Caco-2 (cell line): ENCODE measurements at places on chromosomes 1 and 21. TPM values are rescaled to one million over a fixed set of nuclear protein-coding genes. Genes with fewer than 3 reads are reported as not detected.

INSRR gene
- not detected in 2 replicates for total RNA-seq

RBM11 gene
- total RNA-seq, result 0.61 and 0.74 TPM in 2 replicates

ALX3 gene
- not detected in 2 replicates for total RNA-seq

ABCG1 gene
- not detected in 2 replicates for total RNA-seq

RGS5 gene
- 8.4 and 12.7 TPM in 2 replicates for total RNA-seq

- H3K4me3 ChIP-seq, result no peak overlapping the region
- H3K27me3 ChIP-seq, result no peaks in the 10 kb centered on the region
- no peak overlapping the region for H3K27ac ChIP-seq
- no peaks in the 10 kb centered on the region for H3K36me3 ChIP-seq
Measured at GRCh38 chr21:33011462-33011861, 14.3 kb upstream of the OLIG2 start.

DNA sequence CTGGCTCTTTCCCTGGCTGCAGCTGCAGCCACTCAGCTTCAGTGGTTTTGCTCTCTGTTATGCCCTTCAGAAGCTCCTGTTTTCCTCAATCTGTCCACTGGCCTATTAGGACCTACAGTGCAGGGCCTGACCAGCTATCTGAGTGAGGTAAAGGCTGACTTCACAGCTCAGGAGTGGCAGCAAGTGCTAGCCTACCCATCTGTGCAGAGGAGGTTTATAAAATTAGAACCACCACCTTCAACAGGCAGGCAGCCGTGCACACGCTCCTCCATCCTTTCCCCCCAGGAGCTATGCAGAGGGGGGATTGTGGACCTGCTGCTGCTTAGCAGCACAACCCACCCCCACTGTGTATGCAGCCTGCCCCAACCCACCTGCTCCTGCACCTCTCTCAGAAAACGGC, 8.3 kb downstream of the ADAR start:
- H3K27ac ChIP-seq, result no peak overlapping the region
- DNase-seq, result no peak
- no peak overlapping the region for H3K4me3 ChIP-seq
- no peaks in the 10 kb centered on the region for H3K27me3 ChIP-seq
- H3K36me3 ChIP-seq, result peaks cover 4% of the 10 kb centered on the region

GRCh38 chr1:30829889-30830288, 72.3 kb upstream of the LAPTM5 start:
- DNase-seq, result no peak
- H3K27ac ChIP-seq, result no peak overlapping the region
- no peak overlapping the region for H3K4me3 ChIP-seq
- no peaks in the 10 kb centered on the region for H3K4me1 ChIP-seq
- H3K36me3 ChIP-seq, result no peaks in the 10 kb centered on the region
- no peaks in the 10 kb centered on the region; the same call in 1 of the 2 replicates for H3K27me3 ChIP-seq

DNA sequence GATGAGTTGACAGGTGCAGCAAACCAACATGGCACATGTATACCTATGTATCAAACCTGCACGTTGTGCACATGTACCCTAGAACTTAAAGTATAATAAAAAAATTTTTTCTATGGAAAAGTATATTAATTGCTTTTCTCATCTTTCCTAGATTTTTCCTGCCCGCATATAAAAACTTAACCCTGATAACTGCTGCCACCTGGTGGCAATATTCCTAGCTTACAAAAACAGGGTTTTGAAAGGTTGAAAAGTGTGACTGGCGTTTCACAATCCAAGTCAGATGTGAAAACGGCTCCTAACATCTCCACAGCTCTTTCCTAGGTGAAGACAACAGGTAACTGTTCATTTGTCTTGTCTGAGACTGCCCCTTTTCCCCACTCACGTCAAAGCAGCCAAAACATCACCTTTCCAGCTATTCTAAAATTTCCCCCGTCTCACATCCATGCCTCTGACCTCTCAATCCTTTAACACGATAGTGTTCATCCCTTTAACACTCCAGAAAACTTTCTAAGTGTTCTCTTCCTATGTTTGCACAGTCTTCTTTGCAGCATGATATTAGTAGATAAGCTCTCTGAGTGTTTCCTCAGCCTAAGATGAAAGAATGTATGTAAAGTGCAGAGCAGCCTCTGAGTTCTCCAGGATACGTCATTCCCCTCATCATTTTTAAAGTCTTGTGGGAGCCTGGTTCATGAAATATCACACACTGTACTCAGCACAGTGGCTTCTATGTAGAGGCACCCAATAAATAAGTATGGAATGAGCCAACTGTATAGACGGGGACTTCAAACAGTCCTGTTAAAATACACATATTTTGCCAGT, 27.5 kb downstream of the OVGP1 start:
- peaks cover 3% of the 10 kb centered on the region; the same call in 1 of the 2 replicates for H3K4me1 ChIP-seq
- no peaks in the 10 kb centered on the region for H3K27me3 ChIP-seq
- H3K36me3 ChIP-seq, result no peaks in the 10 kb centered on the region; the same call in 1 of the 2 replicates
- H3K27ac ChIP-seq, result no peak overlapping the region
- DNase-seq, result peak; percentile 60
